CD14-positive monocyte (primary cell): ENCODE measurements at places on chromosomes 16 and 17.
A peak's percentile ranks its signal among the peaks of the same experiment; 100 is the strongest.

GRCh38 chr17:17539591-17539990 lies 43.4 kb upstream of the RASD1 start:
- H3K27ac ChIP-seq: no peak overlapping the region
- H3K27me3 ChIP-seq: no peaks in the 10 kb centered on the region
- H3K4me3 ChIP-seq: no peak overlapping the region
- no peaks in the 10 kb centered on the region for H3K36me3 ChIP-seq

- H3K27ac ChIP-seq: no peak overlapping the region
- H3K27me3 ChIP-seq: no peaks in the 10 kb centered on the region
- H3K36me3 ChIP-seq: no peaks in the 10 kb centered on the region
- peak overlapping the region; percentile 25 for H3K4me3 ChIP-seq
- H3K4me1 ChIP-seq: peaks cover 70% of the 10 kb centered on the region
Observed at GRCh38 chr17:39641097-39641496, 4.2 kb downstream of the STARD3 start.

DNA sequence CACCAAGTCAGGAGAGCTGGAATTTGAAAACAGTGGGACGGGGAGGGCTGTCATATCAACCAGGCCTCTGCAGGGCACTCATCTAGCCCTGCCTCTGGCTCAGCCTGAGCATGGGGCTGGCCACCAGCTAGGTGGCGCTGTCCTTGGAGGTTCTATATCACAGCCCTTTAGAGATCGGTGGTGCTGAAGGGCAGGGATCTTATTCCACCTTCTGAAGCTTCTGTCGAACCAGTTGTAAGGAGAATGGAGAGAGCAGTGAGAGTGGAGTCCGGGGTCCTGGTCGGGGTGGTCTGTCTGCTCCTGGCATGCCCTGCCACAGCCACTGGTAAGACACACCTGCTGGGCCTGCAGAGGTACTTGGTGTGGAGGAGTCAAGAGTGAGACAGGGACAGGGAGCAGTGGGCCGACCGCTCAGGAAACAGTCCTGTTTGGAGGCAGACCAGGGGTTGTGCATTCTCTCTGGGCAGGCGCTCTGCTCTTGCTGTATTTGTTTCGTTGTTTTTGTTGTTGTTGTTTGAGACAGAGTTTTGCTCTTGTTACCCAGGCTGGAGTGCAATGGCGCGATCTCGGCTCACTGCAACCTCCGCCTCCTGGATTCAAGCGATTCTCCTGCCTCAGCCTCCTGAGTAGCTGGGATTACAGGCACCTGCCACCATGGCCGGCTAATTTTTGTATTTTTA lies at the start of gene CES3:
Gene CES3, plus strand, starts transcription at position 202 of the 680 bp plus-strand sequence. Its CDS starts 42 bp downstream, at position 244.
- H3K4me3 ChIP-seq: no peak within 1 kb of the TSS
- no peaks in the 10 kb centered on the region for H3K36me3 ChIP-seq
- peaks cover 54% of the 10 kb centered on the region for H3K4me1 ChIP-seq
- peak within 1 kb of the TSS; percentile 67 for H3K27ac ChIP-seq

DNA sequence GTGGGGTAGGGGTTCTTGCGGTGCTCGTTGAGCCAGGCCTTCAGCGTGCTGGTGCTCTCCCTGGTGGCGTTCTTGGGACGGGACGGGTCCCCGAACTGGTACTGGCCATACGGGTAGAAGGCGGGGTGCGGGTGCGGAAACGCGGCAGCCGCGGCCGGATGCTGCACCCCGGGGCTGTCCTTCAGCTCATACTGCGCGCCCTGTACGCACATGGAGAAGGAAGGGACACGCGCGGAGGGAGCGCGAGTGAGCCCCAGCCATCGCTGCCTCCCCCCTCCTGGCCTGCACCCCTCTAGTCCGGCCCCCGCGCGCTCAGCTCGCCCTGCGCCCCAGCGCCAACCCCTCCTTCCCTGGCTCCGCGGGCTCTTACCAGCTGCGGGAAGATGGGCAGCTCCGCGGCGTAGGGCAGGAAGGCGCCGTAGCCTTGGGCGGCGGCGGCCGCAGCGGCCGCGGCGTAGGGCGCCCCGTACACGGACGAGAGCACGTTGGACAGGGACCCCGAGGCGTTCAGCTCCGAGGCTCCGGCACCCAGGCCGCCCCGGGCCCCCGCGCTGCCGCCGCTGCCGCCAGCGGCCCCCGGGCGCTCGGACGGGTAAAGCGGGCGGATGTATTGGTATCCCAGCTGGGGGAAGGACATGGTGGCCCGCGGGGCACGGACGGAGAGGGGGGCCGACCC lies 1.0 kb downstream of the IRX3 start:
- H3K4me1 ChIP-seq: peaks cover 23% of the 10 kb centered on the region
- no peak overlapping the region for H3K27ac ChIP-seq
- H3K4me3 ChIP-seq: no peak overlapping the region
- H3K36me3 ChIP-seq: no peaks in the 10 kb centered on the region
- peaks cover 62% of the 10 kb centered on the region for H3K27me3 ChIP-seq
- no peak for DNase-seq

DNA sequence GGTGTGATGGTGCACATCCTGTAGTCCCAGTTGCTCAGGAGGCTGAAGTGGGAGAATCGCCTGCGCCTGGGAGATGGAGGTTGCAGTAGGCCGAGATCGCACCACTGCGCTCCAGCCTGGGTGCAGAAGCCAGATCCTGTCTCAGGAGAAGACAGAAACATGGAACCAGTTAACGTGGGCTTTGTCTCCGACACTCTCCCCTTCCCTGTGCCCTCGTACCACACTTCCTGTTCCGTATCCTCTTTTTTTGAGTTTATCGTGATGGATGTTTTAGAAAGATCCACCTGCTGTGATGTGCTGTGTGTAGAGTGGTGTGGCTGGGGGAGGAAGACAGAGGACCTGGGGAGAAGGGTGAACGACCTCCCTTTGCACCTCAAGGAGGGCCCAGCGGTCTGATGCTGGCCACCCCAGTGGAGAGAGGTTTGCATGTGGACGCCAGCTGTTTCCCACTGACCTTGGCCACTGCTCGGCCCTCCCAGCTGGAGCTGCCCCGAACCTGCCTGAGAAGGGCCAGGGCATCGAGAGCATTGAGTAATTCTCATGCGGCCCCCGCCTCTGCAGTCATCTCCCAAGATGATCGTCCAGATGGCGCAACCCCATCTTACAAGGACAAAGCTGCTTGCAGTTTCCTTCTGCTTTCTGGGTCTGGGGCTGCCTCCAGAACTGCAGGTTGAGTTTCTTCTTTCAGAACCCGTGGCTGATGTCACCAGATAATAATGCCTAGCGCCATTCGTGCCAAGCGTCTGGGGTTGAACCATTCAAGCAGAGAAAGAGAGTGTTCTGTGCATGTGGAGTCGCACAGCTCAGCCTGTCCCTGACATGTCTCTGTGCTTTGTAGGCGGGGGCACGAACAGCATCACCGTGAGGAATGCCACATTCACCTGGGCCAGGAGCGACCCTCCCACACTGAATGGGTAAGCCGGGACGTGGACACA lies 126.3 kb downstream of the ABCC1 start:
- H3K36me3 ChIP-seq: peaks cover 36% of the 10 kb centered on the region
- no peaks in the 10 kb centered on the region for H3K27me3 ChIP-seq
- DNase-seq: peak; percentile 91
- H3K4me1 ChIP-seq: peaks cover 39% of the 10 kb centered on the region

GRCh38 chr16:79932572-79932971 lies 332.0 kb upstream of the MAF start:
- H3K4me1 ChIP-seq: no peaks in the 10 kb centered on the region
- H3K27me3 ChIP-seq: no peaks in the 10 kb centered on the region
- no peak for DNase-seq
- no peaks in the 10 kb centered on the region for H3K36me3 ChIP-seq

DNA sequence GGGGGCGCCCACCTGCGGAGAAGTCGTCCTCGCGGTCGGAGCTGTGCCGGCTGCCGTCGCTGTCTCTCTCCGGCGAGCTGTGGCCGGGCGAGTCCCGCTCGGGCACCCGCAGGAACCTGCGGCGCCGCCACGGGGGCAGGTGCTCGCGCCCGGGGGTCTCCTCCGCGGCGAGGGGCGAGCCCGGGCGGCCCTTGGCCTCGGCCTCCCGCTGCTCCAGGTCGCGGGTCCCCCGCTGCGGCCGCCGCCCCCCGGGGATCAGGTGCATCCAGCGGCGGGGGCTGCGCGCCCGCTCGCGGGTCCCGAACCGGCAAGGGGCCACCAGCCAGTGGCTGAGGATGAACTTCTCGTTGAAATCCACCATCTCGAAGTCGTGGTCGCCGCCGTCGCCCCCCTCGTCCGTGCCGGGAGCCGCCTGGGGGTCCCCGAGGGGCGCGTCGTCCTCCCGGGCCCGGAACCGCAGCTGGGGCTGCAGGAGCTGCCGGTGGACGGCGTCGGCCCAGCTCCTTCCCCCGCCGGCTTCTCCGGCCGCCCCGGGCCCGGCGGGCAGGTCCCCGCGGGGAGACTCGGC lies 41.4 kb upstream of the BHLHA9 start:
- peak overlapping the region; percentile 59 for H3K4me3 ChIP-seq
- H3K4me1 ChIP-seq: peaks cover 50% of the 10 kb centered on the region
- peaks cover 15% of the 10 kb centered on the region for H3K36me3 ChIP-seq
- no peak for DNase-seq

GRCh38 chr16:1929105-1929504 lies 10.9 kb upstream of the HS3ST6 start:
- H3K27me3 ChIP-seq: peaks cover 6% of the 10 kb centered on the region
- no peak overlapping the region for H3K27ac ChIP-seq
- H3K4me1 ChIP-seq: peaks cover 10% of the 10 kb centered on the region
- peak overlapping the region; percentile 27 for H3K4me3 ChIP-seq
- H3K36me3 ChIP-seq: no peaks in the 10 kb centered on the region
- no peak for DNase-seq

DNA sequence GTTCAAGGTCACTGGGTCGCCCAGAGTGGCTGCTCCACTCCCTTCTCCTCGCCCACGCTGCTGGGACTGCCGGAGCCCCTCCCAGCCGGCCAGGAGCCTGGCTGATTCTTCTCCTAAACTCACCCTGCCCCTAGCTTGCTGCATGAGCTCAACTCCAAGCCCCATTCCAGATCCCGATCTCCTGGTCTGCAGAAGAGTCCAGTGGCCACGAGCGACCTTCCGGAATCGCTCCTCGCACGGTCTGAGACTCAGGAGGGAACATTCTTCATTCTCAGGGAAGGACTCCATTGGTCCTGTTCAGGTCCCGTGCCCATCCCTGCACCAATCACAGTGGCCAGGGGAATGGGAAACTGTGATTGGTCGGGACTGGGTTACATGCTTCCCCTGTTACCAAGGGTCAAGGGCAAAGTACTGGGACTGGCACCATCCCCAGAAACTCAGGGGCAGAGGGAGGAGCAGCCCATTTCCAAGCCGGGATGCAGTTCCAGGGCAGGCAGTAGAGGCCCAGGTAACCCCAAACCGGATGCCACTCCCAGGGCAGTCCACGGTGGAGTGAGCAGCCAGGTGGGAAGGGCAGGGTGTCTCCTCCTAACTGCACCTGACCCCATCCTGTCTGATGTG lies 24.5 kb upstream of the CIBAR2 start:
- peak overlapping the region; percentile 55 for H3K4me3 ChIP-seq
- H3K27me3 ChIP-seq: no peaks in the 10 kb centered on the region
- no peaks in the 10 kb centered on the region for H3K36me3 ChIP-seq
- DNase-seq: peak; percentile 50
- H3K27ac ChIP-seq: peak overlapping the region; percentile 84

DNA sequence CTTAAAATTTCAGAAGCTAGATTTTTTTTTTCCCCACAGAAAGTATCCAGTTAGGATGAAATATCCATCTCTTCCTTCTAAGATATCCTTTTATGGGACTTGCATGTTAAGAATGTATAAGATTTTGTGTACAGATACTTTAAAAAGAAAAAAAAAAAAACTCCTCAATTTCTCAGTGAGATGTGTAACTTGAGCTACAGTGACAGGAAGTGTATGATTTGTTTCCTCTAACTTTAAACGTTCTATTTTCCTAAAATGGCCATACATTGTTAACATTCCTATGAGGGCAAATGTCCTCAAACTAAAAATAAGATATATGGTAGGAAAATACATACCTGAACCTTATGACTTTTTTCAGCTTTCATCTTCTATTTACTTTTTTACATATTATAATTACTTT lies 8.9 kb downstream of the FBXO47 start:
- H3K4me1 ChIP-seq: no peaks in the 10 kb centered on the region
- DNase-seq: no peak
- no peaks in the 10 kb centered on the region for H3K27me3 ChIP-seq
- no peak overlapping the region for H3K27ac ChIP-seq
- no peak overlapping the region for H3K4me3 ChIP-seq
- no peaks in the 10 kb centered on the region for H3K36me3 ChIP-seq

DNA sequence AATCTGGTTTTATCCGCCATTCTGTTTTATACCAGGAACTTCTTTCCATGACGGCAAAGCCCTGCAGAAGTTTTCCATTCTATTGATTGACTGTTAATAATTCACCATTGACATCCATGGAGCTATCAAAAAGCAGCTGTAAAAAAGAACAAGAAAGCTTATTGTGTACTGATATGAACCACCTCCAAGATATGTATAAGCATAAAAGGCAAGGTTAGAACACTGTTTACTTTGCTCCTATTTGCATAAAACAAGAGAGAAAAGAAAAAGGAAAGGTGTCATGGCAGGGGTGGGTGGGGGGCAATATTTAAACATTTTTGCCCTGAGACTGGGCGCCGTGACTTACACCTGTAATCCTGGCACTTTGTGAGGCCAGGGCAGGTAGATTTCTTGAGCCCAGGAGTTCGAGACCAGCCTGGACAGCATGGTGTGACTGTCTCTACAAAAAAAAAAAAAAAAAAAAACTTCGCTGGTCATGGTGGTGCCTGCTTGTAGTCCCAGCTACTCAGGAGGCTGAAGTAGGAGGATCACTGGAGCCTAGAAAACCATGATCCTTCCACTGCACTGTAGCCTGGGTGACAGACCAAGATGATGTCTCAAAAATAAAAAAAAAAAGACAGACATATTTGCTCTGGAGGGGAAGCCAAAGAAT lies 52.5 kb downstream of the TMEM114 start:
- H3K27me3 ChIP-seq: peaks cover 2% of the 10 kb centered on the region
- no peak overlapping the region for H3K4me3 ChIP-seq
- DNase-seq: no peak
- no peaks in the 10 kb centered on the region for H3K4me1 ChIP-seq
- no peaks in the 10 kb centered on the region for H3K36me3 ChIP-seq
- H3K27ac ChIP-seq: no peak overlapping the region

GRCh38 chr17:30000001-30000754 lies 58.7 kb downstream of the EFCAB5 start:
- DNase-seq: no peak
- H3K4me3 ChIP-seq: no peak overlapping the region
- no peaks in the 10 kb centered on the region for H3K27me3 ChIP-seq

GRCh38 chr17:73748508-73748907 lies 104.3 kb upstream of the SDK2 start:
- DNase-seq: no peak
- no peaks in the 10 kb centered on the region for H3K36me3 ChIP-seq
- peaks cover 21% of the 10 kb centered on the region for H3K4me1 ChIP-seq
- H3K4me3 ChIP-seq: no peak overlapping the region
- no peaks in the 10 kb centered on the region for H3K27me3 ChIP-seq
- no peak overlapping the region for H3K27ac ChIP-seq

DNA sequence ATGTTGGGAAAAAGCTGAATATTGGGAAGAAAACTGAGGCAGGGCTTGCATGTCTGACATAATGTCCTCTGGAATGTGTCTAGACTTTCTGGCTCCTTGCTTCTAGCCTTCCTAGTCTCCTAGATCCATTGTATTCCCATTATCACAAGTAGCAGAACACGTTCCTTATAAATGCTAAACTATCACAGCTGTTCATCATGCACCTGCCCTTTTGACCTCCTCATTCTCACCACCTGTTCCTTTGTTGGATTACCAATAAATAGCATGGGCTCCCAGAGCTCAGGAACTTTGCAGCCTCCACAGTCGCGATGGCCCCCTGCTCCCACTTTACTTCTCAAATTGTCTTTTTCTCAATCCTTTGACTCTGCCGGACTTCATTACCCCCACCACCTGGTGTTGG lies 49.7 kb downstream of the ACSM1 start:
- no peak overlapping the region for H3K27ac ChIP-seq
- H3K4me1 ChIP-seq: peaks cover 3% of the 10 kb centered on the region
- H3K27me3 ChIP-seq: no peaks in the 10 kb centered on the region
- H3K36me3 ChIP-seq: no peaks in the 10 kb centered on the region
